ENCODE measurements at places on chromosomes 12 and 14.
A peak's percentile ranks its signal among the peaks of the same experiment; 100 is the strongest.

DNA sequence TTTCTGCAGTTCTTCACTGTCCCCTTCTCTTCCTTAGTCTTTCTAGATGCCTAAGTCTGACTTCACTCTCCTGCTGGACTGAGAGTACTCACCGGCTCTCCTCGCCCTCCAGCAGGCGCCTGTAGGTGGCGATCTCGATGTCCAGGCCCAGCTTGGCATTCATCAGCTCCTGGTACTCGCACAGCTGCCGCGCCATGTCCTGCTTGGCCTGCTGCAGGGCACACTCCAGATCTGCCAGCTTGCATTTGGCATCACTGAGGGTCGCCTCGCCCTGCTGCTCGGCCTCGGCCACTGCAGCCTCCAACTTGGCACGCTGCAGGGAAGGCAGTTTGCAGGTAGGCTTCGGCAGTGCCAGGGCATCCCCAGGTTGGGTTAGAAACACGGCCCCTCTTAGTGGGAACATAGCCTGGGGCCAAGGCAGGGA, 5.2 kb downstream of the KRT84 start:
- DNase-seq: peak; percentile 5

- no peak for DNase-seq
Measured at GRCh38 chr12:1054117-1054870, 63.3 kb downstream of the ERC1 start.

- DNase-seq: no peak
Measured at GRCh38 chr12:111034083-111034885, 113.9 kb upstream of the MYL2 start.

- no peak for DNase-seq
Measured at GRCh38 chr12:65958456-65958855, 134.2 kb downstream of the HMGA2 start.

GRCh38 chr14:36658123-36659009, 3.3 kb upstream of the PAX9 start:
- DNase-seq: no peak

GRCh38 chr12:118391836-118392235, 15.5 kb downstream of the SUDS3 start:
- DNase-seq: no peak

DNA sequence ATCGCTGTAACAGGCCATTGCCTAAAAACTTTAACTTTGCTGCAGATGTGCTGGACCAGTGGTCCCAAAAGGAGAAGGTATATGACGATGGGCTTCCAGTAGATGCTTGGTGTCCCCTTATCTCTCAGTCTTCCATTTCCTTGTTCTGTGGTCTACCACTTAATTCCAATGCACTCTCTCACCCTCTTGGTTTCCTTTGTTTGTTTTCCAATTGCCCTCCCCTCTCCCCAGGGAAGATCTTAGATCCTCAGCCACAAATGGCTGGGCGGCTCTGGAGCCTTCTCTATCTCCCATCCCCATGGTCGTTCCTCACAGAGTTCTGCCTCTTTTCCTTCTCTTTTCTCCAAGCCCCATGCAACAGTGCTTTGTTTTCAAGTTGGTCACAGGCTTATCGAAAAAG, 584 bp downstream of the ACSM4 start:
- DNase-seq: no peak

DNA sequence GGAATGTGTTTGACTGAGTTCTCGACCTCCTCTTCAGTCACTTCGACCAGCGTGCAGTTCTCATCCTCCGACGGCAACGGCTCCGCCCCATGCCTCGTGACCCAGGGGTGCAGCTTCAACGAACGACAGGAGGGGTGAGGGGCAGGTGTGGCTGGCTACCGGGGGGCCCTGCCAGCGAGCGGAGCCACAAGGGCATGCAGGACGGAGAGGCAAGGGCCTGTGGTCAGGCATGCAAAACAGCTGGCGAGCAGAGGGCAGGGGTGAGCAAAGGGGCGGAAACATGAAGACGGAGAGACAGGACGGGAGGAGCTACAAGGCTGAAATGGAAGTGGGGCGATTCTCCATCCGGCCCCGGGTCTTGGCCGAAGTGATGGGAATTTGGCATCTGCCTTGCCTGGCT, 38.7 kb downstream of the P2RX4 start:
- no peak for DNase-seq

- no peak for DNase-seq
Measured at GRCh38 chr12:15701631-15702156, 87.5 kb downstream of the EPS8 start.

DNA sequence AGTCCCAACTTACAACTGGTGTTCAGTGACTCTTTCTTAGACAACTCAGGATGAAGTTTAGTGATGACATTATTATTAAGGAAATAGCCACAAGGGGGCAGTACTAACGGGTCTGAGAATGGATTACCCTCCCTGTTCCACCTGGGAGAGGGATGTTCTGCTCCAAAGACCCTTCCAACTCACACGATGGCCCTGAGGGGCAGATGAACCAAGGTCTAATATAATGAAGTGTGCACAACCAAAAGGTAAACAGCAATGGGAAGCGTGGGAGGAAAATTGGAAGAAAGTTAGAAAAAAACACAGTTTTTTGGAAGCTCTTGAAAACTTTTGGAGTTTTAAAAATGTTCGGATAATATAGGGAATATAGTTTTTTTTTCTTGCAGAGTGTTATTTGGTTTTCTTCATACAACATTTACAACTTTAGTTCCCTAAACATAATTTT, 24.0 kb downstream of the FGF6 start:
- DNase-seq: no peak

- no peak for DNase-seq
Measured at GRCh38 chr12:94157981-94158411, 9.6 kb downstream of the PLXNC1 start.

GRCh38 chr14:61374284-61374683, 52.9 kb downstream of the PRKCH start:
- DNase-seq: no peak

DNA sequence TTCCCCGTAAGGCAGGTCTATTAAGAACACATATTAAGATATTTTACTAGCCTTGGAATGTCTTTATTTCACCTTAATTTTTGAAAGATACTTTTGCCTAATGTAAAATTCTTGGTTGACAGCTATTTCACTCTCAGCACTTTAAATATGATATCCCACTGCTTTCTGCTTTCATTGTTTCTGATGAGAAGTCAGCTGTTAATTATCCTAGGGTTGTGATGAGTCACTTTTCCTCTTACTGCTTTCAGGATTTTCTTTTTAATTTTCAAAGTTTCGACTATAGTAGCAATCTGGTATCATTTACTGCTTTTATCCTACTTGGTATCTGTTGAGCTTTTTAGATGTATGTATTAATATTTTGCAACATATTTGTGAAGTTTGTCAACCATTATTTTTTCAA, 578.9 kb upstream of the ATP2B1 start:
- no peak for DNase-seq

DNA sequence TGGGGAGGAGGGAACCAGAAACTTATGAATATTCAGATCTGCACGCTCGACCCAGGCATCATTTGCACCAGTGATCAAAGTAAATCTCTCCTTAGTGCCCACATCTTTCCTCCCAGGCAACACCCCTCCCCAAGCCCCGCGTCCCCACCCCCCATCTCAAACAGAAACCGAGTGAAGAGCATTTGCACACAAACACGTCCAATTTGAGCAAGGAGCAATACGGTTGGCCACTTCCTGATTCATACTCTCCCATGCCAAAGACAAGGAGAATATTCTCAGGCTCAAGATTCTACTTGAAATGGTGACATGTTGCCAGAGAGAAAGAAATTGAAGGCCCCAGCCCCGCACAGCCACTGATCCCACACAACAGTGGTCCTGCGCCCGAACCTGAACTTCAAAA, 7.1 kb downstream of the FOXN3 start:
- DNase-seq: no peak

DNA sequence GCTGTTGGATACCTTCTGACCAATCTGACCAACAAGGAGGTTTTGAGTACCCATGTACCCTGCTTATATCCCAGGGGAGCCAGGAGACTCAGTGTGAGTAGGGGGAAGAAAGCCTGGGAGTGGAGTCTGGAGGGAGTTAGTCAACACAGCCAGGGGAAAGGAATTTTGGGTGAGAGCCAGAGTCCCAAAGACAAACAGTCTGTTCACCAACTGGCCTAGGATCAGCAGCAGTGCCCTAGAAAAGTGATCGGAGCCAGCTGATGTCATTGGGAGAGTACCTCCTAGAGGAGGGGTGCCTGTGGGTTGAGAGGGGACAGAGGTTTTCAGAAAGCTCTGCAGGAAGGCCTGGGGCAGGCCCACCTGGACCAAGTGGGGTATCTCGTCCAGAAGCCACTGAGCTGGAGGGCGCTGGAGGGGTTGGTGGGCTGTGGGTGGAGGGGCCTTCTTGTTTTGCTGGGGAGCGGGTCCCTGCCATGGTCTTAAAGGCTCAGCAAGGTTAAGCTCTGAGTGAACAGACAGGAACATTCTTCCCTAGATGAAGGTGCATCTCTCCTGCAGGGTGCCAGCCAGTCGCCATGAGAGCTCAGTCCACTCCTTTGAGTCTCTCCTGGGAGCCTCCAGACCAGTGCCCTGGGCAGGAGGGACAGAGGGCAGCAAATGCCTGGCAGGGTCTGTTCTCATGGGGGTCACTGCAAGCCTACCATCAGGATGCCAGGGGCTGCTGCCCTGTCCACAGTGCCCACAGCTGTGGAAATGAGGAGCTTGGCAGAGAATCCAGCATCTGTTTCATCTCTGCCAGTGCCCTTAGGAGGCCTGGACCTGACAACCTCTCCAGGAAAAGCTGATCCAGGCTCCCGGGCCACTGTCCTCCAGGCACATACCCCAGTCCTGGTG, 63.6 kb downstream of the CHGA start:
- DNase-seq: no peak

GRCh38 chr12:92582475-92582874, 120.3 kb upstream of the PLEKHG7 start:
- DNase-seq: no peak

GRCh38 chr12:120799243-120800045, 73.8 kb downstream of the ACADS start:
- no peak for DNase-seq

GRCh38 chr12:108855284-108856169, 1.9 kb downstream of the SSH1 start:
- no peak for DNase-seq

- no peak for DNase-seq
Measured at GRCh38 chr14:64722842-64723447, 18.7 kb downstream of the PLEKHG3 start.

GRCh38 chr14:104178279-104178678, 39.9 kb downstream of the KIF26A start:
- no peak for DNase-seq

DNA sequence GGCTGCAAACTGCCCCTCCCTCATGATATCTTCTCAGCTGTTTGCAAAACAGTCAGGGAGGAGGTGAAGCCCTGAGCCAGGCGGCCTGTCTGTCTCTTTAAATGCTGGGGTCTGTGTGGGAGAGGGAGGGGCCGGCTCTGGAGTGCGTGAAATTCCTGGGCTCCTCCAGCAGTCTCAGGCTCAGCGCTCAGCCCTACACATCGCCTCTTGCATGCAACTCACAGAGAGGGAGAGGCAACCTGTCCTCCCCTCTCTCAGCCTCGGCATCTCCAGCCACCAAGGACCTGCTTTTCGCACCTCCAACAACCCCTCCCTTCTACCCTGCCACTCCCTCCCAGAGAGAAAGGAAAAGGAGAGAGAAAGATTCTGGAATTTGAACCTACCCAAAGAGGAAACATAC, at the start of gene NRXN3:
TSS of gene NRXN3 (plus strand) at position 171 of the 400 bp plus-strand sequence. CDS start 72,721 bp downstream, outside the sequence.
- DNase-seq: no peak

DNA sequence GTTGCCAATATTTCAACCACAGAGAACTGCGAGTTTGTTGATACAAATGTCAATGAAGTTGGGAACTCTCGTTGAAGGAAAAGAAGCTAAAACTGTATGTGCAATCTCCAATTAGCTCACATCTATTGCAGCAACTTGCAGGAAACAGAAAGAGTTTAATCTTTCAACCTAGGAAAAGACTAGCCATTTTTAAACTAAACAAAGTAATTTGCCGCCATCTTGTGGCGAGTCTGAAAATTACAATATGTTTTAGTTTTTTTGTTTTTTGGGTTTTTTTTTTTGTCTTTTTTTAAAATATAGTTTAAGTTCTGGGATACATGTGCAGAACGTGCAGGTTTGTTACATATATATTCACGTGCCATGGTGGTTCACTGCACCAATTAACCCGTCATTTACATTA, 131.2 kb upstream of the FOXG1 start:
- peak; percentile 1 for DNase-seq

DNA sequence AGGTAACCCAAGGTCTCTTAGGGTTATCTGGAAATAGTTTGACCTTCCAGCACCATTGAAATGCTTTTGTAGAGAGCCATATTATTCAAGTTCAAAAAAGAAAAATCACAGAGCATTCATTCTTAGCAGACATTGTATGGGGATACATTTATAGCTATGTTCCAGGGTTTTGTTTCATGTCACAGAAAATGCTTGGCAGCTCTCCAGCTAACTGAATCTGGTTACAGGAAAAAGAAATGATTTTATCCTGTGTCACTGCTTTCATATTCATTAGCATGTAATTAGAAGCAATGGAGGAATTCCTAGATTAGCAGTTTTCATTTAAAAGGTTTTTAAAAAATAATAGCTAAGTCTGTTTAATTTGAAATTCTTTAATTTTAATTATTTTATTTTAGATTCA, 78.9 kb downstream of the SNAPC1 start:
- no peak for DNase-seq

Data from stimulated activated CD4-positive, alpha-beta T cell treated with anti-CD3 and anti-CD28 coated beads, TNF-alpha, amount 100 ng/mL, for 48 hours (primary cell).